ENCODE measurements at places on chromosomes 16 and 17.

- no peak for DNase-seq
Observed at GRCh38 chr17:73228748-73229236, 32.9 kb downstream of the CPSF4L start.

- peak; percentile 69 for DNase-seq
Observed at GRCh38 chr16:70653809-70654771, 7.7 kb downstream of the IL34 start.

DNA sequence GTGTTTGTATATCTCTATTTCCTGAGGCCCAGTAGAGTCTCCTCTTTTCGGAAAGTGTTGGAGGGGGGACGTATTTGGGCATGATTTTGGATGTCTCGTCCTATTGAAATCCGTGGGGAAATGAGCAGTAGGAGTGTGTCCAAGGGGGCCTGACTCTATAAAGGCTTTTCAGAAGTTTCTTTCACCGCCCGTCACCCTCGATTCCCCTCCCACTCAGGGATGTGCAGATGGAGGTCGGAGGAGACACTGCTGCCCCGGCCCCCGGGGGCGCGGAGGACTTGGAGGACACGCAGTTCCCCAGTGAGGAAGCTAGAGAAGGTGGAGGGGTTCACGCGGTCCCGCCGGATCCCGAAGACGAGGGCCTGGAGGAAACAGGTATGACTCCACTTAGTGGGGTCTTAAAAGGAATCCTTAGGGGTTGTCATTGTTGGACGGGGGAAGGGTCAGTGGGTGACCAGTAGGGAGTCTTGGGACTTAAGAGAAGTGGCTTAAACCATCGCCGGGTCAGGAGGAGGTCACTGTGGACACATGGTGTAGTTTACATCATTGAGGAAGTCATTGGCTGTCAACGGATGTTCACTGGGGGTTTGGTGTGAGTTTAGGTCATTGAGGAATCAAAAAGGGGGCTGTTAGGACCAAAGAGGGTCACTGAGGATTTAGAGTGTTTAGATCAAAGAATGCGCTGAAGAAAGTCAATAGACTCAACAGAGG, 424 bp downstream of the MON1B start:
- DNase-seq = no peak

DNA sequence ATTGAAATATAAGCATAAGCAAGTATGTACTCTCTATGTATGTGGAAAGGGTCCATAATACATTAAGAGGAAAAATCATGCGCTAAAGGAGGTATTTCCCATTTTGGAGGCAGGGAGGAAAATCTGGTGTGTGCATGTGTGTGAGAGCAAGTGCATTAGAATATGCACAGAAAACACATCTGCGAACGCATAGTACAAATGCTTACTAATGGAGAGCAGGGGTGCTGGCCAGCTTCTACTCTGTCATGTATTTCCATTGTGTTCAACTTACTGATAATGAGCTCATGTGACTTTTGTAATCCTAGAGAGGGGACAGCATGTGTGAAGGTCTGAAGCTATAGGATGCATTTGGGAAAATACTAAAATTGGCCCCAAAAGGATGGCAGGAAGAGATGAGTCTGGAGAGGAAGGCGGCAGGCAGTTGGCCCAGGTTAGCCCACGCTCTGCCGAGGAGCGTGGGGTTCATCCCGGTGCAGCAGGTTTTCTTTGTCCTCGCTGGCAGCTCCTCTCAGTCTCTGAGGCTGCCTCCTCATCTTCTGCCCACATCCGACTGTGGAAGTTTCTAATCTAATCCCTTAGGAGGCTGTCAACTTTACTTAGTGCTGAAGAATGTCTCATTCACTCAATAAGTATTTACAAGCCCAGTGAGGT, 17.8 kb upstream of the KSR1 start:
- DNase-seq = no peak

GRCh38 chr17:40909755-40910154, 24.7 kb upstream of the KRT20 start:
- no peak for DNase-seq

GRCh38 chr16:48444574-48444973, 59.4 kb upstream of the SIAH1 start:
- DNase-seq = no peak

DNA sequence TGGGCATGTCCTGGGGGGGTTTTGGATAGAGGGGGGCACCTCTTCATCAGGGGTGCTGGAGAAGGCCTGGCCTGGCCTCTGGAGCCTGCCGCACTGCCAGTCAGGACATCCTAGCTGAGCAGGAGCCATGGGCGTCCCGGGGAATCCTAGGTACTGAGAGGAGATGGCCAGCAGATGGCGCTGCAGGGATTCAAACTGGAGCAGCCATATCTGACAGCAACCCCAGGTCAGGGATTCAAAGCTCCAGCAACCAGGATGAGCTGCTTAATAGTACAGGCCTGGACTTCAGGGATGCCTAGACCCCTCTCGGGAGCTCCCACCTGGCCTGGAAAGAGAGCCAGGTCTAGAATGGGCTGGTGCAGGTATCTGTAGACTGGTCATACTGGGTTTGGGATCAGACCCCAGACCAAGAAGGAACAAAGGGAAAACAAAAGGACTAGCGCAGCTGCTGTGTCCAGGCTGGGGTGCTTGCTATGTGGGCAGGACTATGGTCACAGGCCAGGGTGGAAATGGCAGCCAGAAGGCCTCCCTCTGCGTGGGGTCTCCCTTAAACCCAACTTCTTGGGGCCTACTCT, 306.9 kb upstream of the RBFOX1 start:
- no peak for DNase-seq

- peak; percentile 41 for DNase-seq
Observed at GRCh38 chr17:8225813-8226535, 15.6 kb upstream of the AURKB start.

GRCh38 chr16:2507052-2507659, 6.6 kb upstream of the ATP6V0C start:
- no peak for DNase-seq

GRCh38 chr17:82839617-82840292, at the start of gene ZNF750:
ZNF750 (minus strand) TSS chr17:82840022; CDS start chr17:82832454, 7,568 bp downstream.
- no peak for DNase-seq

GRCh38 chr17:33291248-33292200, 1.6 kb downstream of the ASIC2 start:
- no peak for DNase-seq

GRCh38 chr17:44775838-44776621, 17.2 kb downstream of the ADAM11 start:
- DNase-seq = no peak

DNA sequence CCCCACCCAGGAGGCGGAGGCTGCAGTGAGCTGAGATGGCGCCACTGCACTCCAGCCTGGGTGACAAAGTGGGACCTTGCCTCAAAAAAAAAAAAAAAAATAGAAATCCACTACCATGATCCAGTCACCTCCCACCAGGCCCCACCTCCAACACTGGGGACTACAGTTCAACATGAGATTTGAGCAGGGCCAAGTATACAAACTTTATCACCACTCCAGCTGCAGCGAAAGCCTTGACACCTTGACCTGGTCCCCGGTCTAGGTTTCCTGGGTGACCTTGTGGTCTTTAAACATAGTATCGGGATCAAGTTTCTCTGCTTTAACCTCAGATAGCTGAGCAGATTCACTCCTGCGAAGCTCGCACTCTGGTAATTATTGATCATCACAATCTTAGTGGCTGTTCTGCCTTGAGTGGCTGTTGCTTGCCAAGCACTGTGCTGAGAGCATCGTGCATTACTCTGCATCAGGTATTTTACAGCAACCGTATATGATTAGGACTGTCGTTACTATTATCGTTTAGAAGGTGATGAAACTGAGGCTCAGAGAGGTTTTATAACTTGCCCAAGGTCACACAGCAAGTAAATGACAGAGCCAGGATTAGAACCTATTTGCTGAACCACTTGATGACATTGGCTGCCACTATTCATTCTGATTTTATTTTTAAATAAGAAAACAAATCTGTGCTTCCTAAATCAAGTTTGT, 50.3 kb upstream of the MEAK7 start:
- no peak for DNase-seq

DNA sequence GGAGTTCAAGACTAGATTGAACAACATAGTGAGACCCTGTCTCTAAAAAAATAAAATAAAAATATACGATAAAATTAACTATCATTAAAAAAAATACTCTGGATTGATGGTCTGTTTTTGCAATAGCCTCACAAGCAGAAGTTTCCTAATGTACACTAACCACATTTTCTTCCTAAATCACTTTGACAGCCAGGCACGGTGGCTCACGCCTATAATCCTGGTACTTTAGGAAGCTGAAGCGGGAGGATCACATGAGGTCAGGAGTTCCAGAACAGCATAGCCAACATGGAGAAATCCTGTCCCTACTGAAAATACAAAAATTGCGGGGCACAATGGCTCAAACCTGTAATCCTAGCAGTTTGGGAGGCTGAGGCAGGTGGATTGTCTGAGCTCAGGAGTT, 64.7 kb downstream of the HELZ start:
- no peak for DNase-seq

DNA sequence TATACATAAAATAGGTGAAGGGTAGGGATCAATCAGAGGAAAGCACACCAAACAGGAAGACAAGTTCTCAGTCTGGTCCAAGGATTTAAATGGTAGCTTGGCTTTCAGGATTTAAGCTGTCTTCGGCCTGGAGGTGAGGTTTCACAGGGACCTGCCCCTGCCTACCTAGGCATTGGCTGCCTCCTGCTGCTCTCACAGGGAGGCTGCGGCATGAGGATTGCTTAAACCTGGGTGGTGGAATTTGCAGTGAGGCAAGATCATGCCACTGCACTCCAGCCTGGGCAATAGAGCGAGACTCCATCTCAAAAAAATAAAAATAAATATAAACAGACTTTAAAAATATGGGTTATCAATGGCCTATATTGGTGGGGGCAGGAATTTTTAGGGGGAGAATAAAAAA, 114.5 kb downstream of the GAS7 start:
- no peak for DNase-seq

DNA sequence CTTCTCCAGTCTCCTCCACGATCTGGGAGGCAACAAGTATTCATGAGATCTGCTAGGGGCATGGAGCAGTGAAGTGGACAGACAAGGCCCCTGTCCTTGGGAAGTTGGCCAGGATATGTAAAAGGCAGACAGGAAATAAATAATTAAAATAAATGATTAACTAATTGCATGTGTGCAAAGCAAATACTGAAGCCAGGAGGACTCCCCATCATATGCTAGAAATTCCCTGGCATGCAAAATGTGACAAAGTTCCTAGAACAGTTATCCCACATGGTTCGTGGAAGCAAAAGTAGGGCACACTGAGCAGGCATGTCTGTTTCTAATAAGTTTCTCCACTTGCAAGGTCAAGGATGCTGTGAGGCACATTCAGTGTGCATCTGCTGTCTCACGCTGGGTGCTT, 86.8 kb downstream of the CDYL2 start:
- DNase-seq = no peak

DNA sequence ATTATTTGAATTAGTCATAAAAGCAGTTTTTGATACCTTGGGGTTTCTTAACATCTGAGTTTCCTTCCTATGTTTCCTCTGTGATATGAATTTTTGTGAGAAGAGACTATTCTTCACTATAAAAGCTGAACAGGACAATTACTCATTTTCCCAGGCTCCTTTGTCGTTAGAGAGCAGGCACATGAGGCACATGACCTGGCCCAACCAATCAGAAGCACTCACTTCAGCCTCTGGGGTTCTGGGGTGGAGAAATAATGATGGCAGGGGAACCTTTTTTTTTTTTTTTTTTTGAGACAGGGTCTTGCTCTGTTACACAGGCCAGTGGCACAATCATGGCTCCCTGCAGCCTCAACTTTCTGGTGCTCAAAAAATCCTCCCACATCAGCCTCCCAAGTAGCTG, 145.5 kb upstream of the ASIC2 start:
- DNase-seq = no peak

- DNase-seq = no peak
Observed at GRCh38 chr16:55810451-55810961, 22.4 kb downstream of the CES1 start.
